ENCODE measurements at places on chromosomes 7 and 10.

DNA sequence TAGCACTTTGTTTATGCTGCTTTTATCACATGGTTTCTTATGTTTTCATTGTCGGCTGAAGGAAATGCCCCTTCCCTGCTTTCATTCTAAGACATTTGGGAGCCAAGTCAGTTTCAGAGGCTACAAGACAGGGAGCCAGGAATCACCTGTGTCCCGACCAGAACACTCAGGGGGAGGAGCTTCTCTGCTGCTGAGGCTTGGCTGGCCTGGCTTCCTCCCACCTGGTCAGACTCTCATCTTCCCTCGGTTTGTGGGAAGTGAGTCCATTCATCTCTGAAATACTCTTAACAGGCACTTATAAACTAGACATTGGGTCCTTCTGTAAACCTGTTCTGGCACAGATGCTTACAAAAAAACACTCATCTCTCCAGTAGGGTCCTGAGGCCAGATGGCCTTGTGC, 19.6 kb upstream of the GOLGA7B start:
- no peak for DNase-seq

DNA sequence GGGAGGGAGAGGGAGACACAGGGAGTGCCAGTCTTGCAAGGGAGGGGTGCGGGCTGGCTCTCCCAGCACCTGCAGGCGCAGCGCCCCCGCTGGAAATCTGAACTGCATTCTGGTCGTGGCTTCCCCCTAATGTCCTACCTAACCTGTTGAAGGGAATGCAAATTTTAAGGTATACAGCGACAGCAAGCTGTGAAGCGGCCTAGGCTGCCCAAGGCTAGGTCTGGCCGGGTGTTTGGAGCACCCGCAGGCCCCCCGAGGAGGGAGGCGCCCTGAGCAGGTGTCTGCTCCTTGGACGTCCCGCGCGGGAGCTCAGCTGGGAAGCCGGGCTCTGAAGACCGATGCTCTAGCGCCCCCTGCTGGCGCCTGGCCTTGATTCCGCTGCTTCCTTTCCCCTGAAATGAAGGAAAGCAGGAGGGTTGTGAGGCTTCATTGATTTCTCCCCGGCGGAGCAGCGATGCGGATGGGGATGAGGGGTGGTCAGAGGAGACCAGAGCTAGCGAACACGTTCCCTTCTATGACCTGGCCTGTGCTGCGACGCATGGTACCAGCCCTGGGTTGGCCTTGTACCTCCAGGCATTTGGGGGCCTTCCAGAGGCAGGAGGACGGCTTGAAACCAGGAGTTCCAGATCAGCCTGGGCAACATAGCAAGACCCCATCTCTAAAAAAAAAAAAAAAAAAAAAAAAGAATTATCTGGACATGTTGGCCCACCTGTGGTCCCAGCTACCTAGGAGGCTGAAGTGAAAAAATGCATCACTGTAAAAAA, 601.3 kb downstream of the GALNT17 start:
- peak; percentile 46 for DNase-seq

DNA sequence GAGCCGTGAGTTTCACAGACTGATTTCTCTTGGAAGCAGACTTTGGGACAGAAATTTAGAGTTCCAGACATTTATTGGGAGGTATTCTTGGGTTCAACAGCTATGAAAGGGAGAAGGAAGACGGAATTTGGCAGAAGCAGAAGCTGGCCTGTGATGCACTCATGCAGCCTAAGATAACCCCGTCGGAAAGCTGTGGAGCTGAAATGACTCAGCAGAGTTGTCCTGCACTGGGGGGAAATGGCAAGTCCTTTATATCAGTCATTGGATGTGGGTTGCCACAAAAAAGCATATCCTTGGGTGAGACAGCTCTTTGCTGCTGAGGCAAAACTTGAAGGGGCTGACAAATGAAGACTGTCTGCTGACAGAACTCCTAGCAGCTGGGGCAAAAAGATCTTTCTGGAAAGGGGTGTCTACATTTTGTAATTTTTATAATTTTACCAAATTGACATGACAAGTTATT, 11.5 kb upstream of the MICU1 start:
- DNase-seq: no peak

DNA sequence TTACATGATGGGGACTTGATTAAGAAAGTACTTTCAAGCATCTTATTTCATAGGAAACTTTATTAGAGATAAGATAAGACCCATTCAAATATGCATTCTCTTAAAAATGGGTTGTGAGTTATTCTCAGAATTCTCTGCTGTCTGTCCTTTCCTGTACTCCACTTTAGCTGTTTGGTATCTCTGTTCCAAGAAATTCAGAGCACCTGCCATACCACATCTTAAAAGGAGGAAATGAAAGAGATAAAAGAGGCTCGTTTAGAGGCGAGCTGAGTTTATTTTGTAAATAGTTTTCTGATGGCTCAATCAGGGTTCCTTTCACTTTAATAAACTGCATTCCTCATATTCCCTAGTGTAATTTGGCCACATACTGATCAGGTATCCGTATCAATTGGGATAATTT, 87.2 kb downstream of the MDFIC start:
- DNase-seq: no peak

DNA sequence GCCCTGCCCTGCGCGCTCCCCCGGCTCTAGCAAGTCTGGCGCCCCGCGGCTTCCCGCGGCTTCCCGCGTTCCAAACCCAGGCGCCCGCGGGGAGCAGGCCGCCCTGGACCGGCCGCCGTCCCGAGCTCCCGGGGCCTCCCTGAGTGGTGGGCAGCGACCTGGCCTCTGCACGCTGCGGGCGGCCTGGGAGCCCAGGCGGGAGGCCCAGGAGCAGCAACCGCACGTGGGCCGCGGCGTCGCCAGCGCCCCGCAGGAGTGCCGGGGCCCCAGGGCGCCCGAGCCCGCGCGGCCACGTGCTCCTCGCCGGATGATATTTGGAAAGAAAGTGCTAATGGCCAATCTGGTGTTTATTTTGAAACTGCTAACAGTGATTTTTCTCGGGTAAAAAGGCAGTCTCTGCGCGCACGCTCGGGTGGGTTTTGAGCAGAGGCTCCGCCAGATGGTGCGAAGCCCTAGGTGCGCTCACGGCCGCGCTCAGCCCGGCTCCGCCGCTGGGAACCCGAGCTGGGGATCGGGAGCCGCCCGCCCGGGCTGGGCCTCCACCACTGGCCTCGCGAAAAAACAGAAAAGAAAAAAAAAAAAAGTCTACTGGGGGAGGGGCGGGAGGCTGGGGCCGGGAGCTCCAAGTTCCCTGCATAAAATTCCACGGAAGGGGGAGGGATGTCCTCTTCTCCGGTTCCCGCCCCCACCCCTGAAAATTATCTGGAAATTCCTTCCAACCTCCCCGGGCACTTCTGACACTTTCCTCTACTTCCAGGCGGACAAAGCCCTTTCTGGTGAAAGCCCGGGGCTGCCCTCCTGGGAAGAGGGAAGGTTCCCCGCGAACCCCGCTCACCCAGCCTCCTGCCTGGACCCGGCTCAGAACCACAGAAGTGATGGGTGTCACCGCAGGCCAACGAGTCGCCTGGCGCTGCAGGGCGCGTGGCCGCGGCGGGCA, 4.3 kb downstream of the EBF3 start:
- DNase-seq: no peak

- no peak for DNase-seq
These were observed 37.4 kb upstream of the DUSP5 start for GRCh38 chr10:110460111-110460809.

- DNase-seq: no peak
These were observed 2.2 kb downstream of the STRIP2 start for GRCh38 chr7:129436335-129436923.

- DNase-seq: no peak
These were observed 7.2 kb downstream of the INA start for GRCh38 chr10:103284170-103284569.

DNA sequence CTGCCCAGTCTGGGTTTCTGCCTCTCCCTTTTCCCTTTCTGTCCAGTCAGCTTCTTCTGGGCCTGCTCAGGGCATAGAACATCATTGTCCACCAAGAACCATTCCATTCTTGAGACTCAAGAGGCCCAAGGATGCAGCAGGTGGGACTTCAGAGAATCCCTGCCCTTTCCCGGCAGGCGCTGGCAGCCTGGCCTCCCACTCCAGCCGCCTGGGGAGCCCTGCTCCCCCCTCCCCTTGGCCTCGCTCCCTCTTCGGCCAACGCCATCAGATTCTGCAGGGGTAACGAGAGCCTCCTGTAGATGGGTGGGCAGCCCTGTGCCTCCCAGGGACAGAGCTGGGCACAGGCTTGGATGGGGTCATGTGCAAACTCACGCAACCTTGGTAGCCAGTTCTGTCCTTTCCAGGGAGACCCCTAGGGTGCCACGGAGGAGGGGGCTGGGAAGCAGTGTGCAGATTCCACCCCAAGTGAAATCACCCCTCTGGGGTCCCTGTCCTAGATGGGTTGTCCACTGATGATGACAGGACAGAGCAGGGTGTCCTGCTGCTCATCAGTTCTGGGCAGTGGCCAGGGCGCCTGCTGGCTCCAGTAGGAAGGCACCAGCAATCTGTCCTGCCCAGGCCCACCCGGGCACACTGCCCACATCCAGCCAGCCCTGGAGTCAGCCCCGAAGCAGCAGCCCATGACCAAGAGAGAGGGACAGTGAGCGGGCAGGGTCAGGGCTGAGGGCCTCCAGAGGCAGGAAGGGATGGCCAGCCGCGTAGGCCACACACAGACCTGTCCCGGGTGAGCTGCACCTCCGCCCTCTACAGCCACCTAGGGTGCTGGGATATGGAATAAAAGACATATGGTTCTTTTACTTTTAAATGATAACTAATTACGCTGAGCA, 47.7 kb downstream of the RASGEF1A start:
- DNase-seq: no peak

DNA sequence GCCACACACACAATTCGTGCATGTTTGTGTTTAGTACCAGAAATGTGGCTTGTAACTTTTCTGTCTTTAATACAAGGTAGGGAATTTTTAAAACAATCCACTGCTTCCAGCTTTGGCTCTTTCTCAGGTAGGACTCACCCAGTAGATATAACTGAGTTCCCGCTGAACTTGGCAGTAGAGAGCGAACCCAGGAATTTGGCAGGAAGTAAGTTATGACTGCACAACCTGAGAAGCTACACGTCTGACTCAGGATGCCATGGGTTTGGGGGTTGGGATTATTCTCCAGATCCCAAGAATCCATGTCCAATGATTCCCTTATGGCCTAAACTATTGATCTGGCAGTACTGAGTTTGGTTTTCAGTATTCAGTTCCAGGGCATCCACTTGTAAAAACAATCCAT, 499.7 kb downstream of the CALN1 start:
- no peak for DNase-seq

DNA sequence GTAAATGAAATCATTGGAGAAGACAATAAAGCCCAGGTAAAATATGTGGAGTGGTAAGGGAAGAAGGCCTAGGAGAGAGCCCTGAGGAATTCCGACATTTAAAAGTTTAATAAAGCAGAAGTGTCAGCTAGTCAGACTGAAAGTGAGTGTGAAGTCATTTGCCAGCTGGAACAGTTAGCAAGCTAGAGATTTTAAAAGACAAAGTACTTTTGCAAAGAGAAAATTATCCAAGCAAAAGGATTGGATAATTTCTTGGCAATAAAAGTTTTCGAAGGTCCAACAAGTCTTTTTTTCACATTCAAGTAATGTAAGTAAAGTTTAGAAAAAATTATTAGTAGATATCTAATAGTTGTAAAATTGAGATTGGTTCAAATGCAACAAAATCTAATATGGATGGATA, 27.1 kb upstream of the SEMA3C start:
- no peak for DNase-seq

GRCh38 chr7:153604-154003, 38.8 kb upstream of the FAM20C start:
- DNase-seq: no peak

DNA sequence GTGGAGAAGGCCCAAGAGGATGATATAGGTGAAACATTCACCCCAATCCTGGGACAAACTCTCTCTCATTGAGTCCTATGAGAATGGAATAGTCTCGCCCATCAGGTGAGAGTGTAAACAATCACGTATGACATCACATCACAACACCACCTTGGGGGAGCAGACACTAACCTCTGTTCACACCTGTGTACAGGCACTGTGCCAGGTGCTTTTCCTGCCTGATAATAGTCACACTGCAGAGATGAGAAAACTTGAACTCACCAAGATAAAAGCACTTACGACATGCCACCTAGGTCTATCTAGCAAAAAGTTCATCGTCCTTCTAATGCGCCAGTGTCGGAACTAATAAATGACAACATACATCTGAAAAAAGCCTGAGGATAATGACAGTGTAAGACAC, 187.8 kb downstream of the FAM107B start:
- no peak for DNase-seq

GRCh38 chr10:13765641-13766341, 179.0 kb downstream of the PRPF18 start:
- no peak for DNase-seq

- no peak for DNase-seq
These were observed 77.5 kb downstream of the NOC3L start for GRCh38 chr10:94285271-94285670.

DNA sequence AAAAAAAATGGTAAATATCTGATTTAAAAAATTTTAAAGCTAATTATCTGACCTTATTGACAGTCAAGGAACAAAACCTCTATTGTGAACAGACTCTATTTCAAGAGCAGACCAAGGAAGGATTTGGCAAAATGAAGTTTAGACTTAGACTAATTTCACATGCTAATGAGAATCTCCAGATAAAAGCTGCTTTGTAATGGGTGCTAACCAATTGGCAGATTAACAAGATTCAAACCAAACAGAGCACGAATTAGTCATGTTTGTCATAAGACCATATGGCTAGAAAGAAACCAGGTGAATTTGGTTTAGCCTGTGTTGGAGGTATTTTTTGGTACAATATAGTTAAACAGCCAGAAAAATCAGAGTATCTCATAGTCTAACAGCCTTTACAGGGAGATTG, 429.1 kb upstream of the NFE2L3 start:
- no peak for DNase-seq

DNA sequence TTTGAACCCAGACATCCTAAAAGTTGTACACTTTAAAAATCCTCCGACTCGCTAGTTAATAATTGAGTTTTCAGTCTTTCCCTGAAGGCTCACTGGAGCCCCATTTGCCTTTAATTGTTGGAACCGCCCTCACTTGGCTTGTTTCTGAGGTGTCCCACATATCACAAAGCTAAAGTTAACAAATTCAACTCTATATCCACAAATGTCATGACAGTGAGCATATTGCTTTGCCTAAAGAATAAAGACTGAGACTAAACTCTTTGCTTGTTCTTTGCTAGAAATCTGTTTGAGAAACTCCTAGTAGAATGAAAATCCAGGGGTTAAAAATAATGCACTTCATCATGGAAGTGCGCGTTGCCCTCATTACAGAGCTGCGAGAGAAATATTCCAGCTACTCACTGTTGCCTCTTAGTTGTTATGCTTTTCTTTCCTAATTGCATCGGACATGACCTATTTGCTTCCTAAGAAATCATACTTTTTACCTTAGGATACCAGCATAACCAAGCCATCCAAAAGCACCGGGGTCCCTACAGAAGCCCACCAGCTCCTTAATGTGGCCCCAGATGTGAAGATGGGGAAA, 752 bp downstream of the THSD7A start:
- no peak for DNase-seq

DNA sequence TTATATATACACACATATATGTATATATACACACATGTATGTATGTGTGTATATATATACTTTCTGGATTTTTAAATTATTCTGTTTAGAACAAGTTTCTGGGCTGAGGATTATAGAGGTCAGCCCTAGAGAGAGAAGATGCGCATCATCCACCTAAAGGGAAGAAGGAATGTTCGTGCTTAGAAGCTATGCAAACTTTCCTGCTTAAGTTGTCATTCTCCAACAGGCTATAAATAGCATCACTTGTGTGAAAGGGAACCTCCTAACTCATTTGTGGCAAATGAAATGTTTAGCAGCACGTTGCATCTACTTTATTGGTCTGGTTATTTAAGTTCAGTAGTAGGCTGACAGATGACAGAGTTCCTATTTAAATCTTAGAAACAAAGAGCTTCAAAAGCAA, 23.9 kb upstream of the TPK1 start:
- DNase-seq: no peak

GRCh38 chr7:128974241-128974934, 36.7 kb downstream of the IRF5 start:
- DNase-seq: no peak
